D721Med (cell line): ENCODE measurements at places on chromosomes 3 and 15.

DNA sequence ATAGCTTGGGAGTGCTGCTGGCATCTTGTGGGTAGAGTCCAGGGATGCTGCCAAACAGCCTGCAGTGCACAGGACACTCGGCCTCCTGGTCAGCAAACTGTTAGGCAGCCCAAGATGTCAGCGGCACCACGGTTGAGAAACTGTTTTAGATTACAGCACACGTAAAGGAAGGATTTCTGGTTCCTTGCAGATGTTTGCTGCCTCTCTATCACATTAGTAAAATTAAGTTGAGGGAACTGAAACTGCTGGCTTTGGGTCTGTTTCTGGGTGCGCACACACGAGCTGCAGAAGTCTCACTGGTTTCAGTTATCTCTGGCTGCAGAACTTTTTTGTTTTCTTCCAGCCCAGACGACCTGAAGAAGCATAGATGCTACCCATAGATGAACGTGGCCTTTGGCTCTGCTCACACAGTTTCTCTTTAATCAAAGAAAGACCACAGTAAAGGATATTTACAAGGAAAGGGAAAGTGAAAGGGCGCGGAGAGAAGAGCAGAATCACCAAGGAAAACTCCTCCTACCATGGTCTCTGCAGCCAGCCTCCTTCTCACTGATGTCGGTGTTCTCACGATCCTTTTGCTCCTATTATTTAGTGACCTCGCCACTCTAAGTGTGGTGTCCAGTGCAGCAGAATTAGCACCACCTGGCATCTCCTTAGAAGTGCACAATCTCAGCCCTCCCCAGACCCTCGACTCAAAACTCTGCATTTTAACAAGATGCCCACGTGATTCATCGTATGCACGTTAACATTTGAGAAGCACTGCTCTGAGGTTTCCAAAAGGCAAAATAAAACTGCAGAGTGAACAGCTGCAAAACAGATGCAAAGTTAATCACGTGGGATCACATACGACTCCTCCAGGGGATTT, 50.6 kb upstream of the AKAP13 start:
- no peak for DNase-seq

DNA sequence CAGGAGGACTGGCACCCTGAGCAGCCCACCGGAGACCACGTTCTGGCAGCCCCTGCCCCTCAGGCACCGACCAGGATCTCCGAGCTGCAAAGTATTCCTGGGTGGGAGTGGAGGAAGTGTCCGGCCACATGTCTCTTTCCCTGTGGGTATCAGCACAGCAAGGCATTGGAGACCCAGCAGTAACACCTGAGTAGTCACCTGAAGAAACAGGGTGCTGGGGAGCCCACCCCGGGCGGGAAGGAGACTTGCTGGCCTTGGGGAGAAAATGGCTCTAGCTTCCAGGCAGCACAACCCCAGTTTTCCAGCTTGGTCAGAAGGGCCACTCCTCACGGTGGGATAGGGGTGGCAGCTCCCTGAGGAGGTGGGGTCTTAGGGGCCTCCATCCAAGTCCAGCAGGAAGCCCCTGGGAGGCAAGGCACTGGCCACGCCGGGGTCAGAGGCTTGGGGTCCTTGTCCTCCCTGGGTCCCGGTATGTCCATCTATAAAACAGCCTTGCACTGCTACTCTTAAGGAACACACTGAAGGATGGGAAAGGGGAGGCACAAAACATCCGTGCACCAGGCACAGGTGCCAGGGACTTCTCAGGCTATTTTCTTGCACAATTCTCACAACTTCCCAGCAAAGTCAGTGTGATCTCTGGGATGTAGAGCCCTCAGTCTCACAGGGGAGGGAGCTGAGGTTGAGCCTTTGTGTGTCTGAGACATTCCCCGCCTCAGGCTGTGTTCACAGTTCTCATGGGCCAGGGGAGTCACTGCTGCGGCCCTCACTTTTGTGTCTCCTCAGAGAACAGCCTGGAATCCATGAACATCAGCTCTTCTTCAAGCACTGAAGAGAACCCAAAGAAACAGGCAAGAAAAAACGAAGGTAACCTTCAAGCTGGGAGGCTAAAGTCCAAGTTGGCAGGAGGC, 11.9 kb downstream of the CFAP100 start:
- no peak for DNase-seq

- DNase-seq: no peak
These were observed 93.4 kb downstream of the CHSY1 start for GRCh38 chr15:101158166-101159095.

- DNase-seq: no peak
These were observed 127.8 kb downstream of the ABI3BP start for GRCh38 chr3:100865442-100865841.

DNA sequence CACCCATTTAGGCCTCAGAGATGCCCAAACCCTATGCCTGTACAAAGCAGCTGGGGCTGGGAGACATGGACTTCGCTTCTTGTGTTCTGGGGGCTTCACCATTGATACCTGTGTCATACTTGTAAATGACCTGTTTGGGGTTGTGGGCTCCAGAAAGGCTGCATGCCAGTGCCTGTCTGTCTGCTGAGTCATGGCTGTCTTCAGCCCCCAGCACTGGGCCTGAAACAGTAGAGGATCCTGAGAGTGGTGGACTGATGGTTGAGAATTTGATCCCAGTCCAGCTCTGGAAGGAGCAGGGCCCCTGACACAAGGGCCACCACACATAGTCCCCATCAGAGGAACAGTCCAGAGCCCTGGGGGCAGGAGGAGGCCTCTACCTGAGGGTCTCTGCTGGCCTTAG, 24.6 kb upstream of the APEH start:
- DNase-seq: no peak

- DNase-seq: no peak
These were observed 211.6 kb downstream of the BBX start for GRCh38 chr3:107734317-107734716.

GRCh38 chr15:70935631-70936030, 43.0 kb downstream of the LRRC49 start:
- no peak for DNase-seq

DNA sequence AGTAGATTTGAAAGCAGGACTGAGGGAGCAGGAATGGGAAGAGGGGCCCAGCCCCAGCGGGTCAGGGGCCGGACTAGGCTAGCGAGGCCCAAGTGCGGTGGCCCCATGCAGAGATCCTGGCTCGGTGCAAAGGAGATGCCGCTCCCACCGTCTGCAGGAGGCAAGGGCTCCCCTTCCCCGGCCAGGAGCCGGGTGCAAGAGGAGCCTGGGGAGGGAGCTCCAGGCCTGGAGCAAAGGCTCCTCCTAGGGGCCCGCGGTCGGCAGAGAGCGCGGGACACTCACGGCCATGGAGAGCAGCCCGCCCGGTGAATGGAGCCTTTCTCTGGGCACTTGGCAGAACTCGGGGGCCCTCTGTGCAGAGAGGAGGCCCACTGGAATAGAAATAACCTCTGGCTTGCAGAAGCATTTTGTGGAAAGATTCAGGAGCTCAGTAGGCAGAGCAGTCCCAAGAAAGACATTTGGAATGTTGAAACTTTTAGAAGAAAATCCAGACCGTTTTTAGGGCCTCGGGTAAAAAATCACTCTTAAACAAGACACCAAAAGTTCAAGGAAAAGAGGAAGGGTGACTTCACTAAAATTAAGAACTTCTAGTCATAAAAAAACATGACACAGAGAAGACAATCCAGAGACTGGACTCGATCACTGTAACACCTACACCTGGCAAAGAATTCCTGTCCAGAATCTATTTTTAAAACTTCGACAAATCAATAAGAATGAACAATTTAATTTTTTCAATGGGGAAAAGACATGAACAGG, 43.0 kb upstream of the USP3 start:
- no peak for DNase-seq

DNA sequence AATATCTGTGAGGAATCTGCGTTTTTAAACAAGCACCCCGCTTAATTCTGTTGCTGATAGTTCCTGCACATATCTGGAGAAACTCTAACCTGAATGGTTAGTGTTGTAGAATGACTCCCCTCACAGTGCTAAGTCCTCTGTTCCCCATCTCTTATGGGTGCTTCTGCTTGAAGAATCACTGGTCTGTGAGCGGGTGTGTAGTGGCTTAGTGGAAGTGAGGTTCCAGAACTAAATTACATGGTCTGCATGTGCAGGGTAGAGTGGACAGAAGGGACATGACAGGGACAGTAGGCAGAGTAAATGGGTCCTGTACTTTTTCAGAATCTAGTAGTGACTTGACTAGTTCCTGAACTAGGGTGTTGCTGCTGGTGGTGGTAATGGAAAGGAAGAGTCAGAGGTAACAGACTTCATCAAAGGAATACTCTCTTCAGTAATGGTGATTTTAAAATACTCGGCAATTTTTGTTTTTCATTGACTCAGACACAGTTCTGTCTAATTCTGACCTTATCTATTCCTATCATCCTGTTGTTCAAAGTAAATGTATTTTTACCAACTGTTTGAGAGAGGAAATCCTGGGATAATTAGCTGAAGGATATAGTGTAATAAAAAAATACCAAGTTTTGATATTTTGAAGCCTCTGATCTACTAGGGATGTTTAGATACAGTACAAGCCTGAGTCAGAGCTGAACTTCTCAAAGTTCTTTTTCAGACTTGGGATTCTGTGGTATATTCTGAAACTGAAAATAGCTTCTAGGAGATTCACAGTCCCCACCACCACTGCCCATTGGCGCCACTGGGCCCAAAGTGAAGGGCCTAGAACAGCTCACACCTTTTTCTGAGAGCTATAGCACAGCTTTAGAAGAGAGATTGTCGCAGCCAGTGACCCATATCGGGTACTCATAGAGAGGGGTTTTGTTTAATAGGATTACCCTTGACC, 55.5 kb downstream of the FNDC3B start:
- DNase-seq: no peak

GRCh38 chr15:41894791-41895463, 1.1 kb upstream of the SPTBN5 start:
- DNase-seq: no peak

DNA sequence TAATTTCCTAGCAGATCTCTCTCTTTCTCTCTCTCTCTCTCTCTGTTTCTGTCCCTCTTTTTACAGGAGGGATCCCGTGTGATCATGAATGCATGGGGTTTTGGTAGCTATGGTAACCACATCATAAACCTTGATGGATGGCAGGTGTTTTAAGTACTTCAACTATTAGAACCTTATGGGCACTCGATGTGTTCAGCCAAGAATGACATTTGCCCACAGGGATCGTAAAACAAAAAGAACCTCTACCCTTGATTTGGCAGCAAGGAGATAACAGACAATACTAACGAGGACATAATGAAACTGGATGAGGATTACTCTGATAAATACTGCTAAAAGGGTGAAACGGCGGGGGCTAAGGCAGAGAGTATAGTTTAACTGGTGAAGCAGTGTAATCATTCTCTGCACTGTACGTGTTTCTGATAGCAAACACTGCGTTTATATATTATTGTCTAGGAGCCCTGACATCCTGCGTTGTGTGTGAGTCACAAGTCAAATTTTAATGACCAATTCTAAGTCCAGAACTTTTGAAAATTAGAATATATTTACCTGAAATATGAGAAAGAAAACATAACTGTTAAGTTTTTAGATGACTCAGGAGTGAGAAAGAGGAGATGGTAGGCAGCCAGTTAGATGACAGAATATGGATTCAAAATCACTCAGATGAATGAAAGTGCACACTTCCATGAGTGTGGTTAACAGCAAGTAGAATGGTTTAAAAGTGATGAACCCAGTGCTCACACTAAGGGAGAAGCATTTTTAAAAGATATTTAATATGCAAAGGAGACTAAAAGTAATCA, 80.3 kb downstream of the OTOL1 start:
- no peak for DNase-seq

DNA sequence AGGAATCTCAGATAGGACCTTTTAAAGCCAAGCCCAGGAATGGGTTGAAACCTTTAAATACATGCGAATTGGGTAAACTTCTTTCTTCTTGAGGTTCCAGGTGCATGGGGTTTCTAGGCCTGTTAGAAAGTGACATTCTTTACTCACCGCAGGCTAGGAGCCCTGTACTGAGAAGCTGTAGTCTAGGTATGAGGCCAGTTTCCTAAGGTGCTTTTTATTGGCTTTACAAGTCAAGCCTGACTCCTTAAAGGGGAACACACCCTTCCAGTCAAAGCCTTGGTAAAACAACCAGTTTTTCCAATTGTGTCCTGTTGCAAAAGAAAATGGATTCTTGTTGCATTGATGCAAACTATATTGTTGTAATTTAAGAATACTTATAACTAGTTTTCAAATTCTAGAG, 76.1 kb upstream of the ATP11B start:
- no peak for DNase-seq

DNA sequence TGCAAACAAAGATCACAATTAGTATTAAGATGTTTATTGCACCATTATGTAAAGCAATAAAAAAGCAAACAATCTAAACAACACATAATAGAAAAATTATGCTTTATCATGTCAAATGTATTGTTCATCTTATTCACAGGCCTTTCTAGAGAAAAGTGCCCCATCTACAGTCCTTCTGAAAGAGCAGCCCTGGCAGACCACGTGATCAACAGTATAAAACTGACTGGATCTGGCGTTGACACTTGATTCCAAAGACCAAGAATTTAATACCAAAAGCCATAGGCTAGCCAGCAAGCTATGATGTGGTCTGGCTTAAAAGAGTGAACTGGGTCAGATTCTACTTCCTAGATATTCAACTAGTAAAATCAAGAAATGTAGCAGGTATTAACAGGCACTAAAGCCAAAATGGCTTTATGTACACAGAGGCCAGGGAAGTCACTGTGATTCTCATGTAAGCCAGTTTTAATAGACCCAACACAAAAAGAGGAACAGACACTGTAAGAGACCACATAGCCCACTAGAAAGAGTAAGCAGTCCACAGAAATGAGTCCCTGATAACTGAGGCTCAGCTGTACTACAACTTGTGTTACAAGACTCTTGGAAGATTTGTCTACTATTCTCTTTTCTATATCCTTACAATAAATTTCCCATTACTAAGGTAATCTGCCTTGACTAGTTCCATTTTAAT, 32.5 kb downstream of the DMXL2 start:
- DNase-seq: no peak

- DNase-seq: no peak
These were observed 728 bp downstream of the TRANK1 start for GRCh38 chr3:36944012-36944640.

GRCh38 chr3:78895528-78895927, 872.3 kb downstream of the ROBO1 start:
- DNase-seq: no peak

DNA sequence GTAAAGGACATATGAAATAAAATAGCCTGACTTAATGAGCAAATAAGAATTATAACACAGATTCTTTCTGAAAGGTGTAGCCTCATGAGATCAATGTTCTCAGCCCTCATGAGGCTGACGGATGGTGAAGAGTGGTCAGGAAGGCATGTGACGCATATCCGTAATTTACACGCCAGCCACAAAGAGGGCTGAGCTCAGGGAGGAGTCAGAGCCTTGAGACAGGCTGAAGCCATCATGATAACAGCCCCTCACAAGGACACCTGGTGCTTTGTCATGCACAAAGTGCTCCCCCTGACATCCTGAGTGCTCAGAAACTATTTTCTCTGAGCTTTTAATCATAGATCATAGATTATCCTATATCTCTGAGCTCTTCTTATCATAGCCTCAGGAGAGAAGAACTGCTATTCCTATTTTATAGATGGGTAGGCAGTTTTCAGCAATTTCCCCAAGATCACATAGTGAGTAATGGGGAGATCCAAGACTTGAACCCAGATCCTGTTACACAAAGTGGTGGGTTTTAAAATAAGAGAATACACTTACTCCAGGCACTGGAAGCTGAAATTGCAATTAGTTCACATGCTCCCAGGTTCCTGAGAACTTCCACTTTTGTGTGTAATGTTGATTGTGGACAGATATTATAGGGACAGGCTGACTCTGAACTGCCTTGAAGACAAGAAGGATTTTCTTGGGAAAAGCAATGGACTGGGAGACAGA, 267.1 kb downstream of the RPLP1 start:
- DNase-seq: no peak
